ENCODE measurements at places on chromosomes 1 and 21.

DNA sequence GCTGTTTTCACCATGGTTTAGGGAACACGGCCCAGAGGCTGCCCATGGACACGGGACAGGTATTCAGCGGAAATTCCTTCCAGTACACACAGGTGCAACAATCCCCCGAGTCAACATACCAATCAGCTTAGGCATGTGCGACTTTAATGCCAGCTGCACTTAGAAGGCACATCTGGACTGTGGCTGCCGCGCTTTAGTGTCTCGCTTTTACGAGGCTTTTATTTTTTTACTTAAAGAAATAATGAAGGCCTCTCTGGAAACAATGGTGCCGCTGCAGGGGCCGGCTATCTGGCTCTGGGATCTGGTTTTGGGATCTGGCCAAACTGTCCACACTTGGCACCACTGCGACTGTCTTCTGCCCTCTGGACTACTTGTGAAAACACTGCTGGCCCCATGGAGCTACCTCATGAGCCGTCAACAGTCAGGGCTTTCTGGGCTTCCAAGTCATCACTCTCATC is 55.5 kb downstream of the SLC66A1 start:
- no peak for DNase-seq

DNA sequence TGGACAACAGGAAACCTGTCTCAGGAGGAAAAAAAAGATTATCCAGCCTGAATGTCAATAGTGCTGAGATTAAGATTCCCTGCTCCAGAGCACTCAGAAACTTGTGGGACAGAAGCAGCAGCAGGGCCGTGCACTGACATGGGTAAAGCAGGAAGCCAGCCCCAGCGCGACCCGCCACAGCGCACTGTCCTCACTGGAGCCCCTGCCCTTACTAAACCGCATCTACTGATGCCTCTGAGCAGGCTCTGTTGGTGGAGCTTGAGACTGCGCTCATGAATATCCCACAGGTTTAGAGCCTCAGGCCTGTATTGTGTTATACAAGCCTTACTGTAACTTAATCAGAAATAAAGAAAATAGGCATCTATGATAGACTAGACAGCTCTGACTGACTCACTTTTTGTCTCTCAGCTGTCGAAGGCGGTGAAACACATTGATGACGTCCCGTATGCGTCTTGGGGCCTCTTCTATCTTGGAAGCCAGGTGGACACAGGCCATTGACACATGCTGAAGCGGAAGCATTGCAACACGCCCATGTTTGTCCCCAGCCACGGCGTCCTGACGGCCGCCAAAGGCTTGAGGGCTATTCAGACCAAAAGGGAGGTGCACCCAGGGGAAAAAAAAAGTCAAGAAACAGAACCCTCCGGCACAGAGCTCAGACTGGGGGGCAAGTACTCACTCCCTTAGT is 1.2 kb downstream of the CCNL2 start:
- DNase-seq, result no peak

DNA sequence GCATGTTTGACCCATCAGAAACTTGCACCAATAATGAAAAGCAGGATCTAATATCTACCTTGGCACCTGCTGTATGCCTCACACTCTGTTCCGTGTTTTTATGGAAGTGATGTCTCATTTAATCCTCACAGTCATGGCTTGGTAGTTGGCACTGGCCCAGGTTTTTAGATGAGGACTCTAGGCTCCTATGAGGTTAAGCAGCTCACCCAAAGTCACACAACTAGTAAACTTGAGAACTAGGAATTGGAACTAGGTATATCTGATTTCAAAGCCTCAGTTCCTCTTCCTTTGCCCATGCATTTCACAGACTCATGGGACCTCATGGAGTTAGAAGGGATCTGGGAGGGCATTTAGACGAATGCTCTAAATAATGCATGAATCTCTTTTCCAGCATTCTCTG is 21.3 kb upstream of the TARBP1 start:
- DNase-seq, result peak; percentile 24

DNA sequence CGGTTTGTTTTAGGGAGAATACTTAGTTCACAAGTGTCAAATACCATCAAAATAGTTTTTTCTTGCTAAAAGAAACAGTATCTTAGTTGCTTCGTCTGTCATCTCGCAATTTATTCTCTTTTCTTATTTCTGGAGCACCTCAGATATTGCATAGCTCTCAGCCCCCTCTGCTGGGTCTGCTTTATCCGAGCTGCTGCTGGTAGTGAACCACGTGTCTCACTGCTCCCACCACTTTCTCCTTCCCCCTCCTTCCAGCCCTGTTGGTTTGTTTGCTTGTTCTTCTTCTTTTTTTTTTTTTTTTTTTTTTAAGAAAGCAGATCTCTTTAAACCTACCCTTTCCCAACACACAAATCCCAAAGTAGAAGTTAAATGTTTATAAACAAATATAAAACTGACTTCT is 170.8 kb downstream of the EDEM3 start:
- no peak for DNase-seq

GRCh38 chr1:235073331-235073967 is 55.2 kb downstream of the TOMM20 start:
- peak; percentile 66 for DNase-seq

GRCh38 chr1:16127676-16128337 is 28.1 kb downstream of the EPHA2 start:
- no peak for DNase-seq

- DNase-seq, result no peak
Measured at GRCh38 chr1:172622541-172622940, 36.4 kb upstream of the FASLG start.

- no peak for DNase-seq
Measured at GRCh38 chr1:82485591-82486369, 685.0 kb downstream of the ADGRL2 start.

DNA sequence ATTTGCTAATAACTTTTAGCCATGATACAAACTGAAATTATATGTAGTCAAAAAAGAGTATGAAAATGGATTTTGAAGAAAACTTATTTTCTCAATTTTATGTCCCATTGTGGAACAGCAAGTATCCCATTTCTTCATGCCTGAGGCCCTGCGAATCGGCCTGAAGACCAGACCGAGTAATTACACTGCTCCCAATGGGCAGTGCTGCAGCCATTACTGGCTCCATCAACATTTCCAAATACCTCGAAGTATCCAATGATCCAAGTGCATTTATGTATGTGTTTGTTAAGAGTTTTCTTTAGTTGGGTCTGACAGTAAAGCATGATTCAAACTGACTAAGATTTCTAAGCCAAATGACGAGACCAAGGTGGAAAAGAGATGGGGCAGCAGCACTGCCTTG is 44.4 kb downstream of the HSF2BP start:
- DNase-seq, result no peak

DNA sequence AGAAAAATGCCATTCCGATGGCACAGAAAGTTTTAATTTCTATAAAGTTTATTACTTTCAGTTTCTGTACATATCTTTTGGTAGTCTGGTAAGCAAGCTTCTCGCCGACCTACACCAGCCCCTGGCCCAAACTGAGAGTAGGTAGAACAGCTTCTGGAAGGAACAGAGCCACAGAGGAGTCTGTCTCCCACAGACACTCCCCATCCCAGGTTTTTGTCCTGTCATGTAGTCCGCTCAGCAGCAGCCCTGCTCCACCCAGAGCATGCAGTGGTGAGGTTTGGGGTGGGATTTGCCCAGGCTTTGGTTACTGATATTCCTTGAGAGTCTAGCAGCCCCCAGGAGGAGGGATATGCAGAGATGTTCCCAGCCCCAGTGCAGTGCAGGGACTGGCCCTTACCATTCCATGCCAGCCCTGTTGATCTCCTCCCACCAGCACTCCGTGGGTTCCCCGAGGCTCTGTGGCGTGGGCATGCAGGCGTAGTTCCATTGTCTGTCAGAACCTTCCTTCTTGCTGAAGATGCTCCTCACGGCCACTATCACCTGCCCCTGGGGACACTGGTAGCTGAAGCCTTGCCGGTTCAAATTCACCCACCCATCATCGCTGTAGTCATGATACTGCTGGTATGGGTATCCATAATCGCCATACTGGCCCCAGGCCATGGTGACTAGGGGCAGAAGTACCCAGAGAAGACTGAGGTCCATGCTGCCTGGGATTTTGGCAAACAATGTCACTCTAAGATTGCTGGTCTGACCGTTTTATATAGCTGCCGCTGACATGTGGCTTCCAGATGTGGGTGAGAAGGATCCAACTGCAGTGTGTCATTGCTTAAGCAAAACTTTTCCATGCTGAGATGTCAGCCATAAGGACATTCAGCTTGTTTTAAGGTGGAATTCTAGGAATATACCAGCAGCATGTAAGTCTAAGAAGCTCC is at the start of gene DPT:
TSS of gene DPT (minus strand) at position 734 of the 932 bp plus-strand sequence. CDS start at position 702, 32 bp downstream.
- DNase-seq, result no peak

DNA sequence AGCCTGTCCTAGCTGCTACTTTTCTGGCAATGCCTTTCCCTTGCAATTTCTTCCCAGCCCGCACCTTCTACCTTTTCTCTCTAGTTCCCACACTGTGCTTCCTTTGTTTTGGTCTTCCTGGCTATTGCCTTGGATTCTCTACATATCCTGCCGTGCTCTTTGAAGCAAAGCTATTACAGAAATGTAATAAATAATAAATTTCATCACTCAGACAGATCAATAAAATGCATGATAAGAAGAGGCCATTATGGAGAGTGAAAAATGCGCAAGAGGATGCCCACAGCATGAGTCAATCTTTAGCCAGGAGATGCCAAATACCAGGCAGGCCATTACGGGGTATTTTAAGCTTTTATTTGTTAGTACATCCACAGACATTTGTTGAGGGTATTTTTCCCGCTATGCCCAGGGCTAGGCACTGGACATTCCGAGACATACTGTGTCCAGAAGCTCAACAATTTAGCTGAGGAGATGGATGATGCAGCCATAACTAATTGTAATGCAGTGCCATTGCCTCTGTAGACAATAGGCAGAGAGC is 163.6 kb downstream of the ST6GALNAC3 start:
- no peak for DNase-seq

DNA sequence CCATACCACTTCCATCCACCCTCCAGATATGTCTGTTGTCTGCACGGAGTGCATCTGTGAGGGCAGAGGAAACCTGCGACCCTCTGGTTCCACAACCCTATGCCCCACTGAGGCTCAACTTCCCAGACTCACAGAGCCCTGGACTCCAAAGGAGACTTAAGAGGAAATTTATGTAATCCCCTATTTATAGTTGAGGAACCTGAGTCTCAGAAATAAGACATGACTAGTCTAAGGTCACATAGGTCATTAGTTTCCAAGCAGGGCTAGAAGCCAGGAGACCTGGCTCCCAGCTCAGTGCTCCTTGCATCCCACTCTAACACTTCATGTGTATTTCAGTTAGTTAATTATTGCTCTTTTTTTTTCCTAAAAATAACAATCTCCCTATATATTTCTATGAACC is 15.7 kb upstream of the LEMD1 start:
- DNase-seq, result no peak

GRCh38 chr1:180791806-180792205 is 120.9 kb upstream of the KIAA1614 start:
- no peak for DNase-seq

DNA sequence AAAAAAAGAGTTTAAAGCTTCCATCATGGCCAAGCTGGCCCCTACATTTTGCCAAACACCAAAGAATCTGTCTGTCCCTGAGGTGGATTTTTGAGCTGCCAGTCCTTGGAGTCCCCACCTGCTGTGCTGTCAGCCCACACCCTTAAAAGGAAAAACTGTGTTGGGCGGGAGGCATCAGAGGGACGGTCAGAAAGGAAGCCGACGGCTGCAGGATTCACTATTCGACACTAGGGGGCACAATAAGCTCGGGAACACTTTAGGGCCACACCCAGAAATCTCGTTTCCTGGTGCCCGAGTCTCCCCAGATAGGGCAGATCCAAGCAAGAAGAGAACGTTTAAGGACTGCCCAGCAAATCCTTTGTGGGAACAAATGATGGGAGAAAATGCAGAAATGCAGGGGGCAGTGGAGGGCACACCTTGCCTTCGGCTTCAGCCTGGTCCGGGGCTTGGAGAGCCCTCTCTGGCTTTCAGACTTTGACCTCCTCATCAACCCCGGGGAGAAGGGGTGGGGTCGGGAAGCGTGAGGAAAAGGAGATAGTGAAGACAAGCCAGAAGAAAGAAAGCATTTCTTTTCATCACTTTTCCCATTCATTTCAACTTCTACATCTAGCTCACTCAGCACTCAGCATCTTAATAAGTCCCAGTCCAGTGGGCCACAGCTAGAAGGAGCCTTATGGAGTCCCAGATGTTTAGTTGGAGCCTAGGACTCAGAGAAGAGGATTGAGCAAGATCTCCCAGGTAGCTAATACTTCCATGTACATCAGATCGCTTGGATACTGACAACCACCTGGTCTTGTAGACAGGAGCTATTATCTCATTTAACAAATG is 5.0 kb upstream of the CTTNBP2NL start:
- peak; percentile 78 for DNase-seq

DNA sequence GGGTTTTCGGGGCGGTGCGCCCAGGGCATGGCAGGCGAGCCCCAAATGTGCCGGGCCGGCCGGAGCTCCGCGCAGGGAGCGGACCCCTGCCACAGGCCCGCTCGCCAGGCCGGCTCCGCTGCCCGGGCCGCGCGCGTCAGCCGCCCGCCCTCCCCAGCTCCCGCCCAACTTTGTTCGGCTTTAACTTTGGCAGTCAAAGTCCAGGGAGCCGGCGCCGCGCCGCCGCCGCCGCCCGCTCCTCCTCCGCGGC is 488 bp downstream of the SLC35D1 start:
- no peak for DNase-seq

- no peak for DNase-seq
Measured at GRCh38 chr1:8520483-8520966, 202.6 kb downstream of the SLC45A1 start.

- DNase-seq, result no peak
Measured at GRCh38 chr1:77825131-77825709, 45.8 kb downstream of the MIGA1 start.

DNA sequence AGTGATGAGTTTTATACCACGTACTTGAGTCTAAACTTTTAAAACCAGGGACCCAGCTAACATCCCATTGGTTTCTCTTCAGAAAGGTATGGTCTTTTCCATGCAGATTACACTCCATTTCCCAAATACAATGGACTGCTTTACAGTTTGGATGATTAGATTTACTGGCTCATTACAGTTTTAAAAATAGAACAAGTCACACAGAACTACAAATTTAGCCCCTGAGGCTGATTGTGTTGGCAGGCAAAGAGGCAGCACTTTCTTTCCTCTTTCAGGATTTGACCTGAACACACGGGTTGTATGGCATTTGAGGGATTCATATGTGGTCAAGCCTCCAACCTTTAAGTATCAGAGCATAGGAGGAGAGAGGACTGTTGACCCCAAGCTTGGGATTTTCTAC is 21.8 kb upstream of the VTCN1 start:
- DNase-seq, result no peak

- no peak for DNase-seq
Measured at GRCh38 chr1:170114906-170115305, 30.9 kb upstream of the NTMT2 start.

GRCh38 chr21:35400233-35400939 is 351.3 kb upstream of the RUNX1 start:
- peak; percentile 20 for DNase-seq

GRCh38 chr1:236140705-236141446 is 1.5 kb upstream of the GPR137B start:
- no peak for DNase-seq

GRCh38 chr1:172843444-172843843 is 184.5 kb downstream of the FASLG start:
- no peak for DNase-seq

GRCh38 chr21:31204801-31205200 is 139.3 kb downstream of the TIAM1 start:
- DNase-seq, result no peak

GRCh38 chr1:48203287-48203900 is 19.1 kb upstream of the SLC5A9 start:
- DNase-seq, result no peak

- DNase-seq, result no peak
Measured at GRCh38 chr1:20322081-20322824, 31.6 kb downstream of the VWA5B1 start.

- no peak for DNase-seq
Measured at GRCh38 chr1:57831624-57832023, 407.8 kb upstream of the DAB1 start.

All from CD4-positive, alpha-beta T cell treated with Interleukin-15 for 1 hour (primary cell).